Activated CD4-positive, alpha-beta T cell treated with anti-CD3 and anti-CD28 coated beads, Interleukin-2, Interleukin-6, amounts not matched to agents 100 ng/mL and 50 ng/mL, durations not matched to agents 16 hours and 8 hours (primary cell): ENCODE measurements at places on chromosomes 11 and 22.

DNA sequence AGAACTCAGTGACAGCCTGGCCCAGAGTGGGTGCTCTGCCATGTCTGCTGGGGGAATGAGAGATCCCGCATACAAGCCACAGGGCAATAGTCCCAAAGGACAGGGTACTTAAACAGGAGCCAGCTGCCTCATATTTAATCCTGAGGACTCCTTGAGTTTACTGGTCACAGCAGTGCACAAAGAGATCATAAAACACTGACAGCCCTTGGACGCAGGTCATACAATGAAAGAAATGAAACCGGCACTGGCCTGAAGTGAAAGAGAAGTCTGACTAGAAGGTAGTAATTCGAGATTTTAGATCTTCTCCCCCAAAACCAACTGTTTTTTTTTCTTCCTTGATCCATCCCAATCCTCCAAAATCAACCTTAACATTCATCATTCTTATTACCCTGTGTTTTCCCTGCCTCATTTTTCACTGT, 299.8 kb upstream of the SYN3 start:
- DNase-seq, result no peak

- DNase-seq, result no peak
Measured at GRCh38 chr11:28835317-28835716, 727.1 kb downstream of the METTL15 start.

- peak; percentile 45 for DNase-seq
Measured at GRCh38 chr11:76376746-76377558, 4.0 kb downstream of the THAP12 start.

DNA sequence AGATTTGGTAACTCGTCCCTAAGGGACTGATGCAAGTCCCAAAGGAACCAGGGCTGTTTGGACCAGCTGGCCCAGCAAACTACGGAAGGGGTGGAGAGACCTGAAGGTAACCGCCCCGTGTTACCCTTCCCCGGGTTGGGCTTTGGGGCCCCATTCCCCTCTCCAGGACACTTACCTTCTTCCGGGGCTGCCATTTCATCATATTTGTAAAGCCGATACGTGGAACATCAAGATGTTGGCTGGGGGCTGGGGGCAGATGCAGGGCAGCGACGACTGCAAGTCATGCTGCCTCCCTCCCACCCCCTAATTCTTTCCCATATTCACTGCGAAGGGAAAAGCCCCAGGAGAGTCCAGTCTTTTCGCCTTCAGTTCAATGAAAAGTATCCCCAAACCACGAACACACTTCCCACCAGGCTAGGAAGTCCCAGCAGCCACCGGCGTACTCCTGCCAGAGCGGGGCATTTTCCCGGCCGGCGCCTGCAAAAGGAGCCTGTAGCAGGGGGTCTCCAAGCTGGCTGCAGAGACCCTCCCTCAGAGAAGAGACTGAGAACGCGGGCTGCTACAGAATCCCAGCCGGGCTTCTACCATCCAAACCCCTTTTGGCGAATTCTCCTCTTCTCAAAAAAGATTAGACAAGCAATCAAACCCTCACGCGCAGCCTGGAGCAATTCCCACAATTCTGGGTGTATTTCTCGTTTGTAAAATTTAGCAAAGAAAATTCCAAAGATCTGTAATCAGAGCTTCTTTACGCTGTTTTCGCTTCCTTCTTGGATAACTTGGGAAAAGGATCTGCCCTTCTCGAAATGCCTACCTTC, 236.7 kb downstream of the TTC28 start:
- peak; percentile 31 for DNase-seq

DNA sequence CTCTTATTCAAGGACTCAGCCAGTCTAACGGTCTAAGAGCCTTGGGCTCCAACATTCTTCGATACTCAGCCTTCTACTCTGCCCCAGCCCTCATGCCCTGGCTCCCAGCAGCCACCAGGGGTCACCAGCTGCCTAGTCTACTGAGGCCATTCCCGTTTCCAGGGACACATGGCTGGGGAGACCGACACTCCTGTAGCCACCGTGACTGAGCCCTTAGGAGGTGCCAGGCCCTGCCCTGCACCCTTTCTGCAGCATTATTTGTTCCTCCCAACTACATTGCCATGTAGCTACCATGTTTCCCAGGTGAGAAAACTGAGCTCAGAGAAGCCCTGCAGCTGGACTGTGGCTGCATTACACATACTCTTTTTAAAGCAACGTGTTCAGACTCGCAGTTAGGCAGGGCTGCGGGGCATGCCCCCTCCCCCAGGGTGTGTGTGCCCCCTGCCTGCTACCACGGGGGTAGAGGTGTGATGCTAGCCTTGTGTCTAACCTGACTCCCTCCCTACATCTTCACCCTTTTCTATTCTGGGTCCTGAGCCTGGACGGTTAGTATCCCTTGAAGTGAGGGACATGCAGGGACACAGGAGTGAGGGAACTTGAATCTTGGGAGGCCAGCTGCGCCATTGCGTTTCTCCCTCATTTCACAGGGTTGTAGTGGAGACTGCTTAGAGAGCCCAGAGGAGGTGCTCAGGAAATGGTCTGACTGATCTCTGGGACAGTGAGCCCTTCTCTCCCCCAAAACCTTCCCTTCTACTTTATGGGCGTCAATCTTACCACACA, 17.5 kb downstream of the ATG16L2 start:
- peak; percentile 44 for DNase-seq

GRCh38 chr11:61776561-61777075, 15.8 kb downstream of the TMEM258 start:
- DNase-seq, result peak; percentile 81

GRCh38 chr22:43389227-43389836, 22.5 kb upstream of the MPPED1 start:
- DNase-seq, result no peak

- no peak for DNase-seq
Measured at GRCh38 chr22:23155831-23156230, 10.6 kb downstream of the RAB36 start.

DNA sequence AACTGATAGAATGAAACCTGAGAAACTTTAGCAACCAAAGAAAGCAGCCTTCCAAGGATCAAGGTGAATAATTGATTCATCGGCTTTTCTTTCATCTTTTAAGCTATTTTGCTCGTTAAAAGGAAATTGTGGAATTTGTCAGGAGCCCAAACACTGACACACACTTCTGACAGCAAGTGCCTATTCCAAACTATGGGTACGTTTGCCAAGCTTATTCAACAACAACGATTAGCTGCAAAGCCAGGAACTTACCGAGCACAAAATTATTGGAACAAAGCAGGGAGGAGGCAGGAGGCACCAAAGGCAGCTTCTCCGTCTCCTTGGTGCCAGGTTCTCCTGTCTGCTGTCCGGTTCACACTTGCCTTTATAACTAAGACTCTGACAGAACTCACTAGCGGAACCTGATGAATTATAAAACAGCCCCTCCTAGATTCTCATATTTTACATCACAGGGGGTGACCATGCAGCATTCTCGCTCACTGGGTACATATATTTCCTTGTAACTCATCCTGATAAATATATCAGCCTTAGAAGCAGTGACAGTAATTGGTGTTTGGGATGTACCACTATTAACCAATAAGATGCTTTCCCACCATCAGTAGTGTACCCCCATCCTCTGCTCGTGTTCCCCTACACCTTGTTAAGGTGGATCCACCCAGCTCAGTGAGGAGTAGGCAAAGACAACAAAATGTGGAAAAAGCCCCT, 395.9 kb upstream of the CCDC90B start:
- DNase-seq, result no peak

- DNase-seq, result peak; percentile 52
Measured at GRCh38 chr11:108170184-108170583, 48.8 kb downstream of the ACAT1 start.

GRCh38 chr11:76524461-76524860, 79.6 kb downstream of the EMSY start:
- DNase-seq, result no peak

- DNase-seq, result no peak
Measured at GRCh38 chr11:19693146-19693545, 19.5 kb upstream of the NAV2 start.

GRCh38 chr11:126581871-126582648, 226.6 kb downstream of the ST3GAL4 start:
- DNase-seq, result no peak

DNA sequence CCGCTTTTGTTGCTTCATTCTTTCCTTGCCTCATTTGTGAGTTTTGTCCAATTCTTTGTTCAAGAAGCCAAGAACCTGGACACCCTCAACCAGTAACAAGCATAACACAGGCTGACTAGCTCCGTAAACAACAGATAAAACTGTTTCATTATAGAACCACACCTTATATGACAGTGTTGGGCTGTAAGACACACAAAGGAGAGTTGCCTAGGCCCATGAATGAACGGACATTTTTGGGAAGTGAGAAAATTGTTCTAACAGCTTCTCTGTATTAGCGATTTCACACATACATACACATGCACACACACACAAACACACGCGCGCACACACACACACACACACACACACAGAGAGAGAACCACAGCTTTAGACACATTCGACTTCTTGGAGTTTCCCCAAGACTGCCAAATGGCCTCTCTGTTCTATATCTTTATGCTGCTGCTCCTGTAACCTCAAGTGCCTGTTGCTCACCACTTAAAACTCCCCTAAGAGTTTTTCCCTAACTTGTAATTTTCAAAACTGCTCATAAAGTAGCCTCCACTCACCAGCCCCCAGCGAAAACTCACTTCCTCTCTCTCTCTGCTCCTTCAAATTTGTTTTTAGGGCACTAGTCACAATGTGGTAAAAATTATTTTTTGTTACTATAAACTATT, 35.9 kb downstream of the CTSC start:
- DNase-seq, result peak; percentile 28

- DNase-seq, result no peak
Measured at GRCh38 chr11:1785749-1786413, 22.2 kb upstream of the CTSD start.

- no peak for DNase-seq
Measured at GRCh38 chr11:95999711-96000406, 76.0 kb upstream of the MTMR2 start.

- no peak for DNase-seq
Measured at GRCh38 chr11:20042045-20042639, 118.1 kb downstream of the DBX1 start.

DNA sequence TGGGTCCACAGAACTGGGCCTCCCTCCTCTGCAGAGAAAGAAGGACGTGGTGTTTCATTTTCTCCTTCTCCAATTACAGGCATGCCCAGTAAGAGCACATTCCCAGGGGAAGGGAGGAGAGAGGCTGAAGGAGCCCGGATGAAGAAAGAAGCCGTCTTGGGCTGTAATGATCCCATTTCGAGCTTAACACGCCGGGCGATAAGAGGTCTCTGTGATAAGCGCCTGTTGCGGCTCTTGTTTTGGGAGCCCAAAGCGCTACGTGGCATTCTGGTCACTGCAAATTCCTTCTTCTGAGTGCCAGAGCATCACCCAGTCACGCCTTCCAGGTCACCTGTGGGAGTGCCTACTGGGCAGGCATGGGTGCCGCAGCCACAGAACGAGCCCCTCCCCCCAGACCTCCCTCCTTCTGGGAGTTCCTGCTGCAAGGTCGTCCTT, 57.5 kb downstream of the ANO1 start:
- DNase-seq, result no peak

DNA sequence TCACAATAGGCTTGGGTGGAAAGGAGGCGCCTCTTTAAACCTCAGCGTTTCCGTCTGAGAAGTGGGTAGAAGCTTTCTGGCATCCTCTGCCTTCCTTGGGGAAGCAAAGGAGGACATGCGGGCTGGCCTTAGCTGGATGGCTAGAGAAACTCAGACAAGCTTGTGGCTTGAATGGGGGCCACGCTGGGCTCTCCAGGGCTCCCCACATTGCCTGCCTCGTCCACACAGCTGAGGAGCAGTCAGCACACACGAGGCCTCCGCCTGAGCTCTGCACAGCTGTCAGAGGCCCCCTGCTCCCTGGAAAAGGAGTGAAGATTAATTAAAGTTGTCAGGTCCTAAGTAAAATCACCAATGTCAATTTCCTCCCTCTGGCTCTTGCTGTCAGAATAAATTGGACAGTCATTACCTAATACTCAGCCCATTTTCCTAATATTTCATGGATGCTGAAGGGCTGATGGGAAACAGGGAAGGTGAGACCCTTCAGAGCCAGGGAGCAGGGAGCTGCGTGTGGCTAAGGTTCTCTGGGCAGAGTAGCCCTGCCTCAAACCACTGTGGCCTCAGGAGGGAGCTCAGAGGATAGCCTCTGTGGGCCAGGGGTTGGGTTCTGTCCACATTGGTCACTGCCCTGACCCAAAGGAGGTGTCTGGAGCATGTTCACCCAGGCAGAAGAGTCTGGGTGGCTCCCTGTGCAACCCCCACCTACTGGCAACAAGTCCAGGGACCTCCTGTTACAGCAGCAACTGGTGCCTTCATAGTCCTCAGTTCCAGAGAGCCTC, 118.3 kb upstream of the CD82 start:
- no peak for DNase-seq

- no peak for DNase-seq
Measured at GRCh38 chr11:71169313-71169712, 83.1 kb downstream of the SHANK2 start.

DNA sequence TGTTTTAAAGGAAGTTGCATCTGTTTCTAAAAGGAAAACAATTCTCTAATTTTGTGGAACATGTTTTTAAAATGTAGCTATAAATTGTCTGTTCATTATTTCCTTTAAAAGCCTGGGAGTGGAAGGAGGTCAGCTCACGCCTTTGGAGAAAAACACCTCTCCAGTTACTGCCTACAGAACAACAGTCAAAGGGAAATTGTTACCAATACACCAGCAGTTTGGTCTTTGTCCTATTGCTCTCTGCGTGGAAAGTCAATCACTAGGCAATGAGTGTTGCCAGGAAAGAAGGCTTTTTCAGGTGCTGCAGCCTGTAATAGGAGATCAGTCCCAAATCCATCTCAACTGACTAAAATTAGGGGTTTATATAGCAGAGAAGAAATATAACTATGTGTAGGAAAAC, 22.2 kb downstream of the SVIP start:
- DNase-seq, result no peak

GRCh38 chr22:22733881-22734373, 89.5 kb downstream of the GGTLC2 start:
- DNase-seq, result no peak

- no peak for DNase-seq
Measured at GRCh38 chr11:118200497-118200896, 24.1 kb upstream of the SCN2B start.

- no peak for DNase-seq
Measured at GRCh38 chr11:128416976-128417375, 170.4 kb downstream of the ETS1 start.

DNA sequence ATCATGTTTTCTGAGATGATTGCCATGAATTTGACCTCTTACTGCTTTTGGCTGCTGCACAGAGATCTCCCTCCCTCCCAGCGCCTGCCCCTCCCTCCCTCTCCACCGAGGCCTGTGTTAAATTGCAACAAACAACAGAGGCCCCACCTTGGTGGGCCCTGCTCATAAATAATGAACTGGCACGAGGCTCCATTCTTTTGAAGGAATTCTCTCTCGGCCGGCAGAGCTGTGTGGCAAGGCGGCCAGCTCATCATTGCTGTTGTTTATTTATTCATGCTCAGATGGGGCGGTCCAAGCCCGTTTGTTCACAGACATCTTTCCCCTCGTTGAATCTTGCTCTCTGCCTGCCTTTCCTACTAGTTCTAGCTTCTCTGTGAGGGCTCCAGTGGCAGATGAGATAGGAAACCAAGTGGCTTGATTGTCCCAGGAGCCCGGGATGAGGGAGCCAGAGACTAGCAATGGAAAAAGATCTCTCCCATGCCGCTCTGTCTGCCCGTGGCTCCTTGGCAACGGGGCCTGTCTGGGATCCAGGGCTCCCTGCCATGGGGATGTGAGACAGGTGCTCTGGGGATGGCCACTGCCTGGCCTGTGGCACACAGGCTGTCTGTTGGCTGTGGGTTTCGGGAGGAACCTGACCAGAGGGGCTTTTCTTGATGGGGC, 192.6 kb downstream of the DSCAML1 start:
- no peak for DNase-seq

GRCh38 chr11:15851051-15851498, 505.3 kb downstream of the SOX6 start:
- no peak for DNase-seq

- no peak for DNase-seq
Measured at GRCh38 chr11:106172386-106172991, 95.0 kb downstream of the AASDHPPT start.
